Lung microvascular endothelial cell (primary cell): ENCODE measurements at places on chromosomes 16 and 17.

DNA sequence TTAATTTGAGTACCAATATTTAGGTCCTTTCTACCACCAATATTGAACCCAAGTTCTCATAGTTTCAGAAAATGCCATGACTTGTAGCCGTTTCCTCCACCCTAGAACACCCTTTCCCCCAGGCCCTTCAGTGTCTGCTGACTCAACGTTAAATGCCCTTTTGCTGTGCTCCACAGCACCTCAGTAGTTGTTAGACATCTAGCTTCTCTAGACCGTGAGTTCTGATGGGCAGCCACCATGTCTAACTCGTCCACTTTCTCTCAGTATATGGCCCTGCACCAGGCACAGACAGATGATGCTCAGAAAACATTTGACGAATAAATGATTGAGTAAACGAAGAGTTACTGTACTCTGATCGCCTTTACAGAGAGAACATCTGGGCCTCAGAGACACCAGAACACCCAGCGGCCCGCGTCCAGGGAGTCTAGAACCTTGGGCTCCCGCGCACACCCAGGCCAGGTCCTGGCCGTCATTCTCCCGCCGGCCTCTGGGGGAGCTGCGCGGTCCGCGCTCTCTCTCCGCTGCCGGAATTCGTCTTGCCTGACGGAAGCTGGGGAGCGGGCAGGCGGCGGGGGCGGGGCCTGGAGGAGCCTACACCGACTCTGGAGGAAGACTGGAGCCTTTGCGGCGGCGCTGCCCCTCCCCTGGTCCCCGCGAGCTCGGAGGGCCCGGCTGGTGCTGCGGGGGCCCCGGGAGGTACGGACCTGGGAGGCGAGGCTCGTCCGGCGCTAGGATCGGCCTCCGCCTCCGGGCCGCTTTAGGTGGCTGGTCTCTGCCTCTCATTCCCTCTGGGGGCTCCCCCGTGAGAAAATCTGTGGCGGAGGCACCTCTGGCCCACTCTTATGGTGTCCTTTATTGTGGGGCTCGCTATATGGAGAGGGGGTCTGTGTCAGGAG lies at the start of gene NKIRAS2:
Gene NKIRAS2 (plus strand): TSS at position 582 of the 896 bp plus-strand sequence. CDS start 1,488 bp downstream, outside the sequence.
- peak; percentile 92 for DNase-seq

GRCh38 chr17:21186399-21187187 lies 27.4 kb downstream of the TMEM11 start:
- peak; percentile 76 for DNase-seq

DNA sequence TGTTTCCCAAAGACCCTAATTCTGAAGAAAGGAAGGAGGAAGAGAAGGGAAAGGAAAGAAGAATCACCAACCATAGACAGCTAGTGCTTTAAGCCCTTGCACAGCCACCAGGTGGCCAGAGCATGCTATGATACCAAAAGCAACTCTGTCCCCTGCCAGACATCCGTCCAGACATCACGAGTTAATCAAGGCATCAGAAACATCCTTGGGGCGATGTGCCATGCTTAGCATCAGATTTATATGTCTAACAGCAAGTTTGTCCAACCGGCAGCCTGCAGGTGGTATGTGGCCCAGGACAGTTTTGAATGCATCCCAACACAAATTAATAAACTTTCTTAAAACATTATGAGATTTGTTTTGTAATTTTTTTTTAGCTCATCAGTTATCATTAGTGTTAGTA lies 2.9 kb upstream of the CRYBA1 start:
- peak; percentile 50 for DNase-seq

- DNase-seq, result no peak
Observed at GRCh38 chr16:55389426-55390073, 65.5 kb downstream of the IRX6 start.

- peak; percentile 95 for DNase-seq
Observed at GRCh38 chr17:81553616-81554181, 1.5 kb upstream of the FAAP100 start.

DNA sequence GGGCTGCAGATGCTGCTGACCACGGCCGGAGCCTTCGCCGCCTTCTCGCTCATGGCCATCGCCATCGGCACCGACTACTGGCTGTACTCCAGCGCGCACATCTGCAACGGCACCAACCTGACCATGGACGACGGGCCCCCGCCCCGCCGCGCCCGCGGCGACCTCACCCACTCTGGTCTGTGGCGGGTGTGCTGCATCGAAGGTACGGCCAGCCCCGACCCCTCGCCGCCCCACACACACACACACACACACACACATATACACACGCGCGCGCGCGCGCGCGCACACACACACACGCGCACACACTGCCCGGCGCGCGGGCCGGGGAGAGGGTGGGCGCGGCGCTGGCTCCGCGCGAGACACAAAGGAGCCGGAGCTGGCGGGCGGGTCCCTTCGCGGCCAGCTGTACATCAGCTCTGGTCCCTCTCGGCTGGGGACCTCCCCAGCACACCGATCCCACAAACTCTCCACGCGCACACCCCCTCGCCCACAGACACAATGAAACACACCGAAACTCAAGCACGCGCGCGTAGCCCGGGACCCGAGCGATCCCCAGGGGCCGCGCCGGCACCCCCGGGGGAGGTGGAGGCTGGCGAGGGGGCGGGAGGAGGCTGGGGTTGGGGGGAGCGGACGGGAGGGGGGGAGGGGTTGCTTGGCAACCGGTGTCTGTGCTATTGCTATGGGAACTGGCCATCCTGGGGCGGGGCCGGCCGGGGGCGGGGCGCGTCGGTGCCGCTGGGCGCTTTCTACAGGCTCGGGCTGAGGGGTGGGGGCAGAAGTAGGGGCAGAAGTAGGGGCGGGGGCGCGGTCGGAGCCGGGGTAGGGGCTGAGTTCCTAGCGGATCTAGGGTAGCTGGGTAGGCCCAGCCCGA lies 658 bp downstream of the CACNG4 start:
- peak; percentile 20 for DNase-seq

DNA sequence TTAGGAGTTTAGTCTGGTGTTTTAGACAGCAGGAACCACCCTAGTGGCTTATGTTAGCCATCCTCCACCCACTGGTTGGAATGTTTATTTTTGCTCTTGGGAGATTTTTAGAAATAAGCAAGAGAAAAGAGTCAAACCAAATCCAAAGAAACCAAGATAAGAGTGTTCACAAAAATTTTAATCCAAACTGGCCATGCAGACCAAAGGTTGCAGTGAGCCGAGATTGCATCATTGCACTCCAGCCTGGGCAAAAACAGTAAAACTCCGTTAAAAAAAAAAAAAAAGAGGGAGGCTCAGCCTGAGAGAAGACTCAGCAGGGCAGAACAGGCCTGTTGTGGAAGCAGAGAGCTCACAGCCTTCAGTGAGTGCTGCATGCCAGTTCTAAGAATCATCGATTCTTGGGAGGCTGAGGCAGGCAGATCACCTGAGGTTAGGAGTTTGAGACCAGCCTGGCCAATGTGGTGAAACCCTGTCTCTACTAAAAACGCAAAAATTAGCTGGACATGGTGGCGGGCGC lies 12.2 kb upstream of the C16orf54 start:
- DNase-seq, result no peak

DNA sequence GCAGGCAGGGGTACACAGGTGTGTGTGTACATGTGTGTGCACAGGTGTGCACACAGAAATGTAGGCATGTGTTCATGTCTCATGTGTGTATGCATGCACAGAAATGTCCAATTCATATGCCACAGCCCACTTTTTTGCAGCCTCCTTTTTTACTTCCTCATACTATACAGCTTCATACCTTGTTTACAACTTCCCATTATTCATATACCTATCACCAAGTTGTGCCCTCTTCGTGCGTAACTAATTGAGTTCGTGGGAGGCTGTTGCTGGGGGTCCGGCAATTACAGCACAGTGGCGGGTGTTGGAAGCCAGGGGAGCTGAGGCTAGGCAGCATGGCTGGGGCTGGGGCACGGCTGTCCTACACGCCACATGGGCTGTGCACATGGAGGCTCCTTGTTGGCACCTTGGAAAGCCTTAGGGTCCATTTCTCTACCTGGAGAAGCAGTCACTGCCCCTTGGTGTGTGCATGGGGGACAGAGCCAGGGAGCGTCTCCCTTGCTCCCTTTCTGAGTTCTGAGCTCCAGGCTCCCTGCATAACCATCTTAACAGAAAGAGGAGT lies 266.7 kb downstream of the ENGASE start:
- no peak for DNase-seq

DNA sequence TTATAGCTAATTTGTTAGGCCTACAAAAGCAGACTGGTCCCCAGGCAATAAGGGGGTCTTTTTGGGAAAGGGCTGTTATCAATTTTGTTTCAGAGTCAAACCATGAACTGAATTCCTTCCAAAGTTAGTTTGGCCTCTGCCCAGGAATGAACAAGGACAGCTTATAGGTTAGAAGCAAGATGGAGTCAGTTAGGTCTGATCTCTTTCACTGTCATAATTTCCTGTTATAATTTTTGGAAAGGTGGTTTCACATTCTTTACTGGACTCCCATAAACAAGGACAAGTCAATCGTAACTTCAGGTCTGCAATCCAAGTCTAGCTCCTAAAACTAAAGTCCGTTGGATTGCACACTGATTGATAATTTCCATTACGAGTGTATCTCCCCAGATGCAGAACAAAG lies 30.1 kb upstream of the SHCBP1 start:
- no peak for DNase-seq

- peak; percentile 46 for DNase-seq
Observed at GRCh38 chr17:15456972-15457722, 10.3 kb downstream of the CDRT4 start.

DNA sequence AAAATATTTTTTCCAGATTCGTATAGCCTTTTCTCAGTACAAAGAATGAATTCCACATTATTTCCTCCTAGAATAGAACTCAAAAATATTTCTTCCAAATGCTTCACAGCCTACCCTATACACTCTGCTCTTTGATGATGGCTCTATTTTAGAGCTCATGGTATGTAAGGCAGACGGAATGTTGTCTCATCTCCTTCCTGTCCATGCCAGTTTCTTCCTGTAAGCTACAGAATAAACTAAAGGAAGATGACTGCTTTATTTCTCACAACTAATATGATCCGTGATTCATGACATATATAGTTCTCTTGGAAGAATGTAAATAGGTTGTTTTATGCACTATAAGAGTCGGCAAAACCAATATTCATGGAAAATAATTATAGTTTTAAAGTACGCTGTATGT lies 723.1 kb downstream of the CDH11 start:
- DNase-seq, result peak; percentile 12

GRCh38 chr16:2799859-2800226 lies 1.6 kb downstream of the PRSS41 start:
- DNase-seq, result no peak

- peak; percentile 86 for DNase-seq
Observed at GRCh38 chr16:10521681-10522274, 58.6 kb downstream of the EMP2 start.

- DNase-seq, result peak; percentile 94
Observed at GRCh38 chr16:75244844-75245758, 6.3 kb downstream of the BCAR1 start.

GRCh38 chr16:84582958-84583516 lies 34.8 kb downstream of the COTL1 start:
- no peak for DNase-seq

- DNase-seq, result peak; percentile 49
Observed at GRCh38 chr17:75856062-75856756, 1.1 kb upstream of the WBP2 start.

GRCh38 chr16:3158510-3159314 lies 23.9 kb downstream of the ZNF213 start:
- peak; percentile 85 for DNase-seq

DNA sequence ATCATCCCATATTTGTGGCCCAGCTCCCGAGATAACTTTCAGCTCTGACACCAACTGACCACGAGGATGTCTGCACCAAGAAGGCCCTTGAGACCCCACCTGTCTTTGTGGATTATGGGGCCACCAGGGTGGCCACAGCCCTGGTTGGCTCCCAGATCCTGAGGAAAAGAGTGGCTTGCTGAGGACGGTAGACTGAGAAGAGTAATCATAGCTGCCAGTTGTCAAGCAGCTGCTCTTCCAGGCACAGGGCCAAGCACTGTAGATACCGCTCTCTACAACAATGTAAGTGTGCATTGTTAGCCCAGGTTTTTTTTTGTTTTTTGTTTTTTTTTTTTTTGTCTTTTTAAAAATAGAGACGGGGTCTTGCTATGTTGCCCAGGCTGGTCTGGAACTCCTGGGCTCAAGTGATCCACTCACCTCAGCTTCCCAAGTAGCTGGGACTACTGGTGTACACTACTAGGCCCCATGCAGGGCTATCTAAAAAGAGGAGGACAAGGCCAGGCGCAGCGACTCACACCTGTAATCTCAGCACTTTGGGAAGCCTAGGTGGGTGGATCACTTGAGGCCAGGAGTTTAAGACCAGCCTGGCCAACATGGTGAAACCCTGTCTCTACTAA lies 9.6 kb downstream of the ZNF205 start:
- no peak for DNase-seq

DNA sequence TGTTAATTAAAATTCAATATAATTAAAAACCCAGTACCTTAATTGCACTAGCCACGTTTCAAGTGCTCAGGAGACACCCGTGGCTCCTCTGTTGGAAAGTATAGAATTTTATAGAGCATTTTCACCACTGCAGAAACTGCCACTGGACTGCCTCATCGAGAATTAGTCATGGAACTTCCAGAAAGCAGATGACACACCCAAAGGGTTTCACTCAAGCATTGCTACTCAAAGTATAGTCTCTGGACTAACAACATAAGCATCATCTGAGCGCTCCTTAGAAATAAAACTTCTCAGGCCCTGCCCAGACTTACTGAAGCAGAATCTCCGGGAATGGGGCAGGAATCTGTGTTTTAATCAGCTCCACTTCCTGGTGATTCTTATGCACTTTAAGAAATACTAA lies 63.5 kb upstream of the GPR139 start:
- no peak for DNase-seq

- no peak for DNase-seq
Observed at GRCh38 chr17:28843816-28844148, 1.2 kb upstream of the FAM222B start.

DNA sequence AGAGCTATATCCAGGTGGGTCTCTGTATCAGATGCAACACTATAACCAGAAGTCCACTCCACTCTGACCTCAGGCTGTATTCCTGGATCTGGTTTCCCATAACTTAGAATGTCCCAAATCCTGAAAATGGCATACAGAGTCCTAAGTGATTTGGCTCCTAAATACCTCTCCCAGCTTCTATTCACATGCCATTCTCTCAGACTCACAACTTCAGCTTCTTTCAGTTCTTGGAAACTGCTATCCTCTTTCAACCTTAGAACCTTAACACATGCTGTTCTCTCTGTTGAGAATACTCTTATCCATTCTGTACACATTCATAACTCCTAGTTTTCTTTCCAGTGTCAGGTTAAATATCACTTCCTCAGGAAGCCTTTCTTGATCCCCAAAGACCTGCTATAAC lies 132.0 kb downstream of the BRIP1 start:
- peak; percentile 1 for DNase-seq
